SW 1271 (cell line): ENCODE measurements at places on chromosomes 2 and 18.

- DNase-seq, result no peak
Measured at GRCh38 chr18:48129621-48130082, 199.2 kb upstream of the SMAD2 start.

DNA sequence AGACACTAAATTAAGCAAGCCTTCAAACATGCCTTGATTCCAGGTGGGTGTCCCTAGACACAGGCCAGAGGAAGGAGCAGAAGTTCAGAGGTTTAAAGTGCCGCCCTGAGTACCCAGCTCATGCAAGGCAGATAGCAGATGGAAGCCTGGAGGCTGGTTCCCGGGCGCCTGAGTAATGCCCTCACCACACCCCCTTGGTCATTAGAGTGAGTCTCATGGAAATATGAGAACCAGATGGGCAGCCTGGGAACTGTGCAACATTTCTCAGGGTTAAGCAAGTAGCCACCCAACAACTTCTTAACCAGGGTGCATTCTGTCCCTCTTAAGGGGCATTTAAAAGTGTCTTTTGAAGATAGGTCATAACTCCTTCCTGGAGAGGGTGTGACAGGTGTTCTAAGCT is 44.1 kb downstream of the TGFA start:
- no peak for DNase-seq

GRCh38 chr18:48540251-48541025 is 1.6 kb downstream of the CTIF start:
- DNase-seq, result no peak

DNA sequence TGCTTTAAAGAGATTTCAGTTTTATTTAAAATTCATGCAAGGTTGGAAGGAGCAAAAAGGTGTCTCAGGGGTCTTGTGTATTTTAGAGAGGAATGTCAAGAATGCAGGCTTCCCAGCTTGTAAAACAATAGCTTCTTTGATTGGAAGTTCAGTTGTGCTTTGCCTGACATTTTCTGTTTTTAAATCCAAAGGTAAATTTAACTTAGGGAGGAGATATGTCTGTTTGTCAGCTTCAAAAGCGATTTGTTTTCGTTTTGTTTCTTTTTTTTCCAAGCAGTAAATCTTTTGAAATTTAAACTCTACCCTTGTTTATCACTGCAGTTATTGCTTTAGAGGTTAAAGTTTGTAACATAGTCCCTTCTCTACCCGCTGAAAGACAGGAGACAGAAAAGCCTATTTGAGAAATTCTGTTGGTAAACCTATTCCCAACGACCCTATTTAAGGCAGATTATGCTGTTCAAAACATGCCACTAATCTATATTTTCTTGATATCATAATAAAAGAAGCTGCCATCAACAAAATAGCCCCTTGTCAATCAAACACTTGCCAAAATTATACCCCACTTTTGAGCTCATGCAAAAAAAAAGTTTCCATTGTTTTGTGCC is 639.6 kb downstream of the IRS1 start:
- DNase-seq, result no peak

GRCh38 chr2:30772021-30772705 is 35.1 kb downstream of the CAPN13 start:
- DNase-seq, result no peak

DNA sequence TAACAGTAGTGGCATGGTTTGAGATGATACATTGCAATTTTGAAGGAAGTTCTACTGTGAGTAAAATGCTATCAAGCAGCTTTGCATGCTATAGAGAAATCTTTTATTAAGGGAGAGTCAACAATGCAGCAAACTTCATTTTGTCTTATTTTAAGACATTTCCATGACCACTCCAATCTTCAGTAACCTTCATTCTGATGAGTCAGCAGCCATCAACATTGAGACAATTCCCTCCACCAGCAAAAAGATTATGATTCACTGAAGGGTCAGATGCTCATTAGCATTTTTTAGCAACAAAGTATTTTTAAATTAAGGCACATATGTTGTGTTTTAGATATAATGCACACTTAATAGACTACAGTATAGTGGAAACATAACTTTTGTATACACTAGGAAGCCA is 235.7 kb downstream of the DSC3 start:
- DNase-seq, result no peak

- DNase-seq, result no peak
Measured at GRCh38 chr2:206982360-206982955, 43.1 kb downstream of the CPO start.

- peak; percentile 37 for DNase-seq
Measured at GRCh38 chr2:54559593-54560145, 103.5 kb downstream of the SPTBN1 start.
